Suppressor macrophage treated with lipopolysaccharide for 1 hour (primary cell): ENCODE measurements at places on chromosomes 2 and 18.

DNA sequence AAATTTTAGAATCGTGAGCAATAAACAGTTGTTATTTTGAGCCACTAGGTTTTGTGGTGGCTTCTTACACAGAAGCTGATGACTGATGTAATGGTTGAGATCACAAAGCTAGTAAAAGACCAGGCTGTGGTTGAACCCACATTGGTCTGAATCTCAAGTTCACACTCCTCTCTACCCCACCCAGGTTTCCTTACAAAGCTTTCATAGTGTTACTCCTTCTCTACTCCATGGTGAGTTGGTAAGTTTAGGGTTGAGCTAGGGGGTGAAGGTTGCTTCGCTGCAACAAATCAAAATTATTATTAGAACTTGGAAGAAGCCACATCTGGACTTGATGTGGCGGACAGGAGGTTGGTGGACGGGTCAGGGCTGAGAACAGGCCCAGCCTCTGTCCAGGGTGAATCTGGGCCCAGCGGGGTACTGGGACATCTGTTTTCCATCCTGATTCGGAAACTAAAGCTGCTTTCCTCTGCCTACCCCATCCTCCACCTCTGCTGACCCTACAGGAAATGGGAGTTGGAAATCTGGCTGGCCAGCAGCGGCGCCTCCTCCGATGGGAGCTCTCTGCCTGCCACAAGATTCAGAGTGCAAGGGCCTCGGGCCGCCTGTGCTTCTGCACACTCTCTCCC, 86.3 kb downstream of the ZFP36L2 start:
- no peak for DNase-seq

- DNase-seq, result peak; percentile 86
These were observed at the start of gene PSTPIP2 for GRCh38 chr18:46071653-46072375. Gene PSTPIP2 (minus strand): TSS chr18:46072260. CDS start chr18:46072188, 72 bp downstream.

- DNase-seq, result no peak
These were observed 277.0 kb downstream of the CDH2 start for GRCh38 chr18:27899893-27900292.

DNA sequence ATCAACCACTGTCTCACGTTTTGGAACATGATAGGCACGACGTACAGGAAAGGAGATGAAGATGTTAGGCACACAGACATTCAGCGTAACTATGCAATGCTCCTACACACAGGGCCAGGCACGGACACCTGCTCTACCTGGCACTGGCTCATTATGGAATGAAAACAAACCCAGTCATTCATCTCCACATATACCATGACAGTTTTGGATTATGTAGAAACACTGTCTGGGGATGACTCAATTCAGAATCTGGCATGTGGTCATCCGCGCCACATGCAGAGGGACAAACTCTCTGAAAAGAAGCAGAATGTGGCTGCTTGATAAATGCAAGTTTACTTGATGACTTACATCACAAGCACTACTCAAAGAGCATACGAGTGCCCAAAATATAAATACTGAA, 29.5 kb upstream of the NFU1 start:
- no peak for DNase-seq

DNA sequence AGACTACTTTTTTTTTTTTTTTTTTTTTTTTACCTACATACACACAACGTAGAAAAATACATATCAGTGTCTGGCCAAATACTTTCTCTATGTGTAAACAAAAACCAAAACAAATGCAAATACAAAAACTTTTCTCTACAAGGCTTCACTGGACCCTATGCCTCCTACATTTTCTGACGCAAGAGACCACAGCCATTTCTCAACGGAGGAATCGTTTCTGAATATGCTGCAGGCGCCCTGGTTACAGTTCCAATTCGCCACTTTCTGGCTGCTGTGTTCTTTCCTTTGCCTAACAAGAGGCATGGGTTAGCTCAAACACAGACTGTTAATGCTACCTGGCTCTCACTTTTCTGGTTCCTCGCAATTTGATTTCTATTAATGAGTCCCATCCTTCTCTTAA, 96.4 kb downstream of the EPB41L3 start:
- DNase-seq, result peak; percentile 37

DNA sequence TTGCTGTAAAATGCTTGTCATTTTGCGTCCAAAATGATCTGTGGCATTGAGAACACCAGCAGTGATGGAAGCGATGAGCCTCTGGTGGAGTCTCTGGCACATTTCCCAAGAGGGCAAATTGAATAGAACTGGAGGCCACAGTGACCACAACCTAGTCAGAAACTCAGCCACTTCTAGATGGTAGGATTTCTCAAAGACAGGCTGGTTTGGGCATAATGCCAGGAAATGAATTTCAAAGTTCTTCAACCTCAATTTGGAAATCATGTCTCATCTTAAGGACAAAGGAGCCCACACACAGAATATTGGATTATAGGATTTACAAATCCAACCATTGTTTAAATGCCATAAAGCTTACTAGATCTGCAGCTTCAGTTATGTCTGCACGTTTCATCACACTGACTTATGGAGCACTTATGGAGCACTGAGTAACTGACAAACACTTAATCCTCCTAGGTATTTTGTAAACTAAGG, 132.1 kb downstream of the COL6A3 start:
- peak; percentile 42 for DNase-seq

- DNase-seq, result no peak
These were observed 332.9 kb upstream of the RBMS1 start for GRCh38 chr2:160826496-160826895.

DNA sequence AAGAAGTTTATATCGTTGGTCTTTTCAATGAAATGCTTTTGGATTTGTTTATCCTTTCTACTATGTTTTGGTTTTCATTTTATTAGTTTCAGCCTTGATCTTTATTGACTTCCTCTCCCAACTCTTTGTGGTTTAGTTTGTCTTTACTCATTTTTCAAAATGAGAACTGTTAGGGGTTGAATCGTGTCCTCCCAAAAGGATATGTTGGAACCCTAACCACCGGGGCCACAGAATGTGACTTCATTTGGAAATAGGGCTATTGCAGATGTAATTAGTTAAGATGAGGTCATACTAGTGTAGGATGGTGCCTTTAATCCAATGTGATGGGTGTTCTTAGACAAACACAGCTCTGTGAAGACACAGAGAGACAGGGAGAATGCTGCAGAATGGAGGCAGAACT, 60.4 kb upstream of the IL1R2 start:
- peak; percentile 54 for DNase-seq

- DNase-seq, result no peak
These were observed 20.6 kb downstream of the FIGN start for GRCh38 chr2:163715199-163715598.

GRCh38 chr2:120862201-120863060, 126.8 kb downstream of the GLI2 start:
- DNase-seq, result no peak

DNA sequence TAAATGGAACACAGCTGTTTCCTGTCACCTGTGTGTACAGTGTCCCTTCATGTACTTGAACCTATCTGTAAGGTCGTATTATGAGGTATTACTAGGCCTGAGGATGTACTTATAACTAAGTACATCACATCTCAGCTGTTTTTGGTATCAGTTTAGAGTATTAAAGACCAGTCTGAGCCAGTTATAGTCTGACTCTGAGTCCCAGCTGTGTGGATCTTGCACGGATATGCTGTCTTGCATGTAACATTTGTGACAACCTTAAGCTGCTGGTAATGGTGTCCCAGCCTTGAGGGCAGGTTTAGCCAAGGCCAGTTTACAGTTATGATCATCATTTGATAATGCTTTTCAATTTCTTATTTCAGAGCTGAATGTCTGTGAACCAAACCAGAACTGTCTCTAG, 496.3 kb downstream of the SLC4A3 start:
- DNase-seq, result no peak

GRCh38 chr2:40087927-40088326, 308.9 kb upstream of the THUMPD2 start:
- DNase-seq, result no peak

- peak; percentile 24 for DNase-seq
These were observed 207.3 kb downstream of the SH3RF3 start for GRCh38 chr2:109336296-109336695.

- DNase-seq, result no peak
These were observed 12.2 kb downstream of the SCN1A start for GRCh38 chr2:166115589-166115988.

- DNase-seq, result no peak
These were observed 13.0 kb upstream of the KLF11 start for GRCh38 chr2:10030311-10030736.

- no peak for DNase-seq
These were observed 26.3 kb upstream of the ITGB6 start for GRCh38 chr2:160226367-160226766.

DNA sequence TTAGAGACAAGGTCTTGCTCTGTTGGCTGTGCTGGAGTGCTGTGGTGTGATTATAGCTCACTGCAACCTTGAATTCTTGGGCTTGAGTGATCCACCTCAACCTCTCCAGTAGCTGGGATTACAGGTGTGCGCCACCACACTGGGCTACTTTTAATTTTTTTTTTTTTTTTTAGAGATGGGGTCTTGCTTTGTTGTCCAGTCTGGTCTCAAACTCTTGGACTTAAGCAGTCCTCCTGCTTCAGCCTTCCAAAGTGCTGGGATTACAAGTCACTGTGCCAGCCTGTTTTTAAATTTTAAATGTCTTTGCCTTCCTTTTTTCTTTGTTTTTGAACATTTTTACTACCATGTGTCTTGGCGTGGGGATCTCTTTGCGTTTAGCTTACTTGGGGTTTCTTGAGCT, 32.5 kb downstream of the TAF4B start:
- no peak for DNase-seq

DNA sequence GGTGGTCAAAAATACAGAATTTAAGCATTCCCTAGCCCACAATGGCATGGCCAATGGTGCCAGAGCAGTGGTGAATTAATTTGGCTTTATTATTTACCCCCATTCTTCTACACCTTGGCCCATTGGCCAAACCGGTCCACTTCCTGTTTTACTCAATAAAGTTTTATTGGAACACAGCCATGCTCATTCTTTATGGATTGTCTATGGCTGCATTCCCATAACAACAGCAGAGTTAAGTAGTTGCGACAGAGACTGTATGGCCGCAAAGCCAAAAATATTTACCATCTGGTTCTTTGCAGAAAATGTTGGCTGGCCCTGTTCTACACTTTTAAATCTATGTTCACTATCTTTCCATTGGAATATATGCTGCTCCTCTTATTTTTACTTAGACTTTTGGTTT, 130.3 kb upstream of the CCDC68 start:
- no peak for DNase-seq

DNA sequence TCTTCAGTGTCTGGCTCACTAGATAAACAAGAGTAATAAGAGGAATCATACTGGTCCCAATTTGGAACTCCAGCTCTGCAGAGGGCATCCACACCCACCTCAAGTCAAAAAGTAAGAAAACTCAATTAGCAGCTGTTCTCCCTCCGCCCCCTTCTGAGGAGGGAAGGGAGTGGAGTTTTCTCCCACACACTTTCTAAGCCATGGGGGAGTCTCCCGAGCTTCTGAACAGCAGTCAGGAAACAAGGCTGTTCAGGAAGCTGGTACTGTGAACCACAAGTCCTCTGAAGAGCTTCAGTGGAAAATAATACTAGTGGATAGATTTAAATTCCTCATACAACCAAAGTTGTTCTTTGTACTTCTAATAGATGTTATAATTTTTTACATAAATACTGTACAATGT, 32.9 kb upstream of the SPTBN1 start:
- no peak for DNase-seq

DNA sequence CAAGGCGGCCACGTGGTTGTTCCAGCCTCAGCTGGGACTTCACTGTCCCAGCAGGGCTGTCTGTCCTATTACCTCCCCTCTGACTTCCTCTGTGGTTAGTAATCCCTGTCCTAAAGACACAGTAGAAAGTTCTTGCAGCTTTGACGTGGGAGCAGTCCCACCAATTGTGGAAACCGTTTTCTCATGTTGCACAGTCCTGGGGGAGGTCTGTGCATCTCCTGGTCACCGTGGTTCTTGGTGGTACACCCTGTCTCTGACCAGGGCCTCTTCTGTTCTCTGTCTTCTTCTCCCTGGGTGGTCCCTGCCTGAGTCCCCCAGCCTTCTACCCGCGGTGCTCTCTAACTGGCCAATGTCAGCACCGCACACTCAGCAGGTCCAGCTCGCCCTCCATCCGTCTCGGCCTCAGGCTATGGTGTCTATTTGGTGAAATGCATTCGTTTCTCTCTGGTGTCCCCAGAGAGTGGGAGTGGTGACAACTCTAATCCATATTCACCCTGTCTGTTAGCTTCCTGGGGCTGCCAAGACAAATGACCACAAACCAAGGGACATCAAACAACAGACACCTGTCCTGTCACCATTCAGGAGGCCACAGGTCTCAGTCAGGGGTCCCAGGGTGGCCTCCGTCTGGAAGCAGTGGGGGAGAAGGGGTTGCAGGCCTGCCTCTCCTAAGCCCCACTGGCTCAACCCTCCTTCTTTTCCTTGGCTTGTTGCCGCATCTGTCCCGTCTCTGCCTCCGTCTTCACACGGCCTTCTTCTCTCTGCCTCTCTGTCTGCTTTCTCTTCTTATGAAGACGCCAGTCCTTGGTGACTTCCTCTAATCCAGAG, 99.8 kb downstream of the SH3BP4 start:
- DNase-seq, result no peak

- no peak for DNase-seq
These were observed 13.7 kb downstream of the RAPGEF4 start for GRCh38 chr2:172749388-172749787.

- DNase-seq, result peak; percentile 63
These were observed at the start of gene CYBRD1 for GRCh38 chr2:171522052-171522787. Gene CYBRD1 (plus strand): TSS chr2:171522474. CDS start chr2:171522546, 72 bp downstream.

DNA sequence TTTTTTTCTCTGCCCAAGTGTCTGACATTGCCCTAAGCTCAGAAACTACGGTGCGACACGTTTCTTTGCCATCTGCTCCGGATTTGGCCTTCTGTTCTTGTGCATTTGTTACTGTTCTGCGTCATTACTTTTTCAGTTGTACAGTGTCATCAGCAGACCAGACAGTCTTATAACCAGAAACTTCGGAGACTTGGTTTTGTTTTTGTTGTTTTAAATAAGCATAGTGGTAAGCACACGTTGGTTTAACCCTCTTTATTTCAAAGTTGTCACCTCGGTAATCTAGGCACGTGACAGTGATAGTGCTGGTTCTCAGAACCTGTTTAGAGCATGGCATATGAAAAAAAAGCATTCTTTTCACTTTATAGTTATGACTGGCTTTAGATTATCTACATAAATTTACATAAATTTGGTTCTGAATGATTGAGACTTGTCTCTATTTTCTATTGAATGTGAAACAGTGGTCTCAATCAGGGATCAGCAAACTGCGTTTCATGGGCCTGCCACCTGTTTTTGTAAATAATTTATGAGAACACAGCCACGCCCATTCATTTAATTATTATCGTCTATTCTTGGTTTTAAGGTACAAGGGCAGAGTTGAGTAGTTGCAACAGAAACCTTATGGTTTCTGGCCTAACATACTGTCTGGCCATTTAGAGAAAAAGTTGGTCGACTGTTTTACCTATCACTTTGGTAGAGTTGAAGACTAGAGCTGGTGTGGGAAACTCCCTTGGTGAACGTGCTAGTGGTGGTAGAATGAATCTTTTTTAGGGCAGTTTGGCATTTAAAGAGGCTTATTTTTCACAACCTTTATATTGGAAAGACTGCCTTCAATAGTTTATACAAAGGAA, 106.5 kb downstream of the ZNF532 start:
- DNase-seq, result no peak

- DNase-seq, result no peak
These were observed 194.8 kb downstream of the ZEB2 start for GRCh38 chr2:144325086-144325485.

GRCh38 chr2:207498427-207498826, 31.3 kb upstream of the CREB1 start:
- no peak for DNase-seq

GRCh38 chr2:51813247-51813646, 781.3 kb upstream of the NRXN1 start:
- no peak for DNase-seq

GRCh38 chr2:8623576-8623957, 58.3 kb upstream of the ID2 start:
- no peak for DNase-seq
